ENCODE measurements at places on chromosomes 5 and 9.

DNA sequence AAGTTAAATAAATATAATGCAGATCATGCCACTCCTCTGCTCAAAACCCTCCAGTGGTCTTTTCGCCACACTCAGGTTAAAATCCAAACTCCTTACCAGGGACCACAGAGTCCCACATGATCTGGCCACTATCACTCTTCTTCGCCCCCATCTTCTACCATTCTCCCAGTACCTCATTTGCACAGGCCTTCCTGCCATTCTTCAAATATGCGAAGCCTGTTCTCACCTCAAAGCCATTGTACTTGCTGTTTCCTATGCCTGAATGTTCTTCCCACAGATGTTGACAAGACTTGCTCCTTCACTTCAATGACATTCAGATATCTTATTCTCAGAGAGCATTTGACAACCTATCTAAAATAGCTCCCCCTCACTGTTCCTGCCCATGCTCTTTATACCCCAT, 10.9 kb downstream of the TEX10 start:
- no peak for DNase-seq

GRCh38 chr5:82459626-82460025, 181.5 kb upstream of the RPS23 start:
- no peak for DNase-seq

DNA sequence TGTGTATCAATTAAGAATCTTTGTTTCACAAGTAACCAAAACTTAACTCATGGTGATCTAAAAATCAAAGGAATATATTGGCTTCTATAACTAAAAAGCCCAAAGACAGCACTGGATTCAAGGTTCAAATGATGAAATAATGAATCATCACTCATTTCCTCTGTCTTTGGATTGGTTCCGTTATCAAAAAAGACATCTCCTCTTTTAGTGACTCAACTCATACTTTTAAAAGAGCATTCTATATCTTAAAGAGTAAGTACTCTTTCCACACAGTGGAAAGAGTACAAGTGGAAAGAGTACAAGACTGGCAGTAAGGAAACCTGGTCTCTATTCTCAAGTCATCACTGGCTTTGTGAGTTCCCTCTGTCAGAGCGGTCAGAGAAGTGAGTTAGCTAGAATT, 141.4 kb upstream of the NMUR2 start:
- DNase-seq, result no peak

DNA sequence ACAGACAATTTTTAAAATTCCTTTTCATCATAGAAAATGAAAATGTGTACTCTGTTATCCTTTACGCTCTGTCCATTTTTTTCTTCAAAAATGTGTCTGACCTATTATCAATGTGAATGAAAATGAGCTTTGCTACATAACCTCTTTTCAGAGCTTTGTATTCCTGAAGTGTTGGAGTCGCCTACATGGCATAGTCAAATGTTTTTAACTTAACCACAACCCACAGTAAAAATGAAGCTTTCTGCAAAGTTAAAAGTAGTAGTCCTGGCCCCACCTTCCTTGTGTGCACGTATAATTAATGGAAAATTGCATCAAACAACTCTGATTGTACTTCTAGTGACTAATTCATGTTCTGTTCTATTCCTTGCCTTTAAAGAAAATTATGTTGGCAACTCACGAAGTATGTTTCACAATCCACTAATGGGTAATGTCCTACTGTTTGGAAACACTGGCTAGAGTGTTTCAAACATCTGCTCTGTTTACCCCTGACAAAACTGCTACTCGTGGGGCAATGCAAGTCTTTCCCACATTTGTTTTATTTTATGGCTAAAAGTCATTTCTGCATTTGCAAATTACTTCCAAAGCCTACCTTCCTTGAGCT, 18.6 kb upstream of the PSAT1 start:
- peak; percentile 25 for DNase-seq

DNA sequence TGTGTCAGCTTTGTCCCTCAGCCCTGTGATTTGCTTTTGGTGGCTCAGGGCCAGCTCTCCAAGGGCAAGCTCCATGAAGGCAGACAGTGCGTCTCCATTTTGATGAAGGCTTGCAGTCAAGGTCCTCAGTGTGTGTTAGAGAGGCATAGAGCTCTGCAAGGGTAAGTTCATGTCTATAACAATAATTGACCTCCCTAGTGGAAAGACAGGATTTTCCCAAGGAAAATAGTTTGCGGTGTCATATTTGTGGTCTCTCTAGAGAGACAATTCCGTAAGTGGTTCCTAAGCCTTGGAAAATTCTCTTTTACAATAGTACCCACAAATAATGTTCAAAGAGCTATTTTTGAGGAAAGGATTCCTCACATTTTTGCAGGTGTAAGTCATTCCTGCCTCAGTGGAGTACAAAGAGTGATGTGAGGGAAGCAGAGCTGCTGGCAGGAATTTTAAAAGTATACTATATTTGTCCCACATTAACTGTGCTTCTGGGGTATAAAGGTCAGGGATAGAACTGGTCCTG, 40.2 kb downstream of the SLC1A3 start:
- no peak for DNase-seq

DNA sequence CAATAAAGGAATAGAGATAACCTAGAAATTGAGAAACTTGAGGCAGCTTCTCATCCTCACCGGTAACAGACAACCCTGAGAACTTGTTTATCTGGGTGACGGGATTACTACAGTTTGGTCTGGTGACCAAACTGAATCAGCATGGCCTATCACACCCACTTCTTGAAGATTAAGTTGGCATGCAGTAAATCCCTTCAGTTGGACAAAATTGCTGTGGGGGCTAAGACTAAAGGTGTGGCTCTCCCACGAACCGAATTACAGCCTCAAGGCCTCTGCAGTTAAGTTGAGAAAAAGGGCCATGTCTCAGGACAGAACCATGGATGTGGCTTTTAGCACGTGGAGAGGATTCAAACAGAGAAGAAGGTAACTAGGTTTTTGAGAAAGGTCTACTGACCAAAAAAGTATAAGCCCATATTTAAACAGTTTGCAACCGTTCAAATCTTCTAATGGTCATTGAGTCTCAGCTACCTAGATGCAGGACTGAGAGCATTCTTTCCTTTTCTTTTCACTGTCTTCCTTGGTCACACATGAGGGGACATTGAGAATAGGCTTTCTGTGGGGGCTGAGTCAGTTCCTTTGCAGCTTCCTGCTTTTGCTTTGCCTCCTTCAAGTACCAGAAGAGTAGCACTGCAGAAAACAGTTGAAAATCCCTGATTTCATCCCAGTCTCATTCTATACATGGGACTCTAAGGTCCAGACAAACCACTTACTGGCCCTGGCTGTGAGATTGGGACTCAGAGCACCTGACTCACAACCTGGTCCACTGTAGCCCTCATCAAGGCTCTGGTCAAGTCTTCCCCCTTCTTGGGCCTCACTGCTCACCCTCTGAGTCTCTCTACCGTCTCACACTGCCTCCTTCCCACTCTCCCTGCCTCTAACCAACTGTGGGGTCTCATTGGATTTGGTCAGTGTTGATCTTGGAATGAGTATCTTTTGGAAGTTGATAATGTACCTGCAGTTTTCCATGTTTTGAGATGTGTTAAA, 30.9 kb downstream of the PDE6A start:
- no peak for DNase-seq

- DNase-seq, result peak; percentile 96
These were observed 121.3 kb downstream of the LHFPL2 start for GRCh38 chr5:78527054-78527859.

DNA sequence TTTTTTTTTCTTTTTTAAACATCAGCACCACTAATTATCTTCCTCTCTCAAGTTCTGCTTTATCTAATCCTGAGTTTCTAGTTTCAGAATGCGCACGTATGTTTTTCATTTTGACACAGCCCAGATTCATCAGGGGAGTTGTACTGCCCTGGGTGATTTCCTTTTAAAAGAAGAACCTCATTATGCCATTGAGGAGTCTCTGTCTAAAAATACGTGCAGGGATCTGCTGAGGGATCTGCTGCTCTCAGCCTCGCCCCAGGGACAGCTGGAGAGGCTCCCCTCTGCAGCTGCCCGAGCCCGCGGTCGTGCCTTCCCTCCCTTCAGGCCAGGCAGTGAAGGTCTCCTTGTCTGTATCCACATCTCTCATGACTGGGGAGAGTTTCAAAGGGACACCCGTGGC, 273.1 kb downstream of the ARHGEF28 start:
- DNase-seq, result peak; percentile 36

DNA sequence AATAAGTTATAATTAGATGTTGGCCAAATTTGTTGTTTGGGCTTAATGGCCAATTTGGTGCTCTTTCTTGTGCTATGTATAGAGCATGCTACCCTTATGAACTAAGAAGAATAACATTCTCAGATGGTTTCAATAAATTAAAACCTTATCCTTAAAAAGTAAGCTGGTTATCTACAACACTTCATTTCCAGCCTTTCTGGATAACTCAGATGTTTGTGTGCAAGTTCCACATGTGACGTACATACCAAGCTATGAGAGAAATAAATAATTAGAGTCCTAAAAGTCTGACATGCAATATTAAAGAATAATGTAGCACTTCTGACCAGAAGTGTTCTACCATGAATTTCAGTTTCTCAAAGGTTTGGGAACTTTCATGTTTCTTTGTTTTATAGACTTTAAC, 11.7 kb downstream of the MTREX start:
- no peak for DNase-seq

- no peak for DNase-seq
These were observed 49.5 kb downstream of the RXRA start for GRCh38 chr9:134375430-134376385.

GRCh38 chr5:36138900-36139683, 12.6 kb downstream of the LMBRD2 start:
- no peak for DNase-seq

DNA sequence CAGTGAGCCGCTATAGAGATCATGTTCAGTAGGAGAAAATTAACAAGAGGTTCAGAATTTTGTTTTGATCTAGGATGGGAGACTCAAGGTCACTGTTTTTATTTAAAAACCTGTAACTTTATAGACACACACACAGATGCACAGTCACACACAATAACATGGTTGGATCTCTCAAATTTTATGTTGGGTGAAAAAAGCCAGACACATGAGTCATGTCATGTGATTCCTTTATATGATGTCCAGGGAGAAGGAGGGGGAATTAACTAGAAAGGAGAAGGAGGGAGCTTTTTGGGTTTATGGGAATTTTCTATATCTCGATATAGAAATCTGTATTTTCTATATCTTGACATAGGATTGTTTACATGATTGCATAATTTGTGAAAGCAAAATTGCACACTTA, 17.1 kb downstream of the C6 start:
- DNase-seq, result no peak

DNA sequence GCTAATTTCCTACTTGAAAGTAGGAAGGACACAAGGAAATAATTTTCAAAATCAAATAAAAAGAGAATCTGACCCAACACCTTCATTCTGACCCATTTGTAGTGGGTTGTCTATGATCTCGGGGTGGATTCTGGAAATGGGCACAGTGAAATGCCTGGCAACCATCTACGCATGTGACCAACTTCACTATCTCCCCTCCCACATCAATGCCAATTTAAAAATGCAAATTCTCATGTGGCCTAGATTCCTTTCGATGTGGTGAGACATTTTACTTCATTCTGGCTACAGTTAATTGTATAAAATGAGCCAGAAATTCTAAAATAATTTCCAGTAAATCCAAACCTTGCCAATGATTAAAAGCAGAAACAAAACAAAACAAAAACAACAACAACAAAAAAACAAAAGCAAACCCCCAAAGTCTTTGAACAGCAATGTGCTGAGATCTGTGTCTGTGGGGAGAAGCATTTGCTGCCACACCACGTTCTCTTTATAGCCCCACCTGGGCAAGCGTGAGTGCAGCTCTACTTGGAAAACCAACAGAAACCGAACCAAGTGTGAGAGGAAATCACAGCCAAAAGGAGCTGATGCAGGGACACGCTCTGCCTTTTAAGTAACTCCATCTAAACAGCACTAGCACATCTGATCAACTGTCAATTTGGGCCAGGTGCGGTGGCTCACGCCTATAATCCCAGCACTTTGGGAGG, 59.0 kb downstream of the USP20 start:
- DNase-seq, result no peak

DNA sequence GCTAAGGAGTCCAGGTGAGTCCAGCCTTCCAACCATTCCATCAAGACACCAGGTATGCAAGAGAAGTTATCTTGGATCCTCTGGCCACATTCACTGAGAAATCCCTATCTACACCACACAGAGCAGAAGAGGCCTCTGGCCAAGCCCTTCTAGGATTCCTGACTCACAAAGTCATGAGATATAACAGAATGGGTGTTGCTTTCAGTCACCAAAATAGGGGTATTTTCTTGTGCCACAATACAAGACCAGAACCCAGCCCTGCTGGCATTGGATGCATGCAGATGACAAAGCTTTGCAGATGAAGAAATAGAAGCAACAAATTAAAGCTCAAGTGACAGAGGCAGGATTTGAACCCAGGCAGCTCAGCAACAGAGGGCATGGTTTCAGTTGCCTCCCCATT, 73.5 kb downstream of the PTPN3 start:
- no peak for DNase-seq

DNA sequence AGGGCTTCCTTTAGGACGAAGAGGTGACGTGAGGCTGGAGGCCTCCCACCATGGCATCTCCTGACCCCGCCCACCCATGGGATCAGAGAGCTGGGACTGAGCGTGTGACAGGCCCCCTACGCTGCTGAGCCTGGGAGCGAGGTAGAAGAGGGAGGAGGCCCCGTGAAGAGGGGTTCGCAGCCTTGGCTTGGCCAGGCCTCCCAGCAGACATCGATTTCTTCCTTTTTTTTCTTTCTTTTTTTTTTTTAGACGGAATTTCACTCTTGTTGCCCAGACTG, 39.5 kb downstream of the PTGES start:
- DNase-seq, result no peak
